ENCODE measurements at places on chromosomes 5 and 9.

DNA sequence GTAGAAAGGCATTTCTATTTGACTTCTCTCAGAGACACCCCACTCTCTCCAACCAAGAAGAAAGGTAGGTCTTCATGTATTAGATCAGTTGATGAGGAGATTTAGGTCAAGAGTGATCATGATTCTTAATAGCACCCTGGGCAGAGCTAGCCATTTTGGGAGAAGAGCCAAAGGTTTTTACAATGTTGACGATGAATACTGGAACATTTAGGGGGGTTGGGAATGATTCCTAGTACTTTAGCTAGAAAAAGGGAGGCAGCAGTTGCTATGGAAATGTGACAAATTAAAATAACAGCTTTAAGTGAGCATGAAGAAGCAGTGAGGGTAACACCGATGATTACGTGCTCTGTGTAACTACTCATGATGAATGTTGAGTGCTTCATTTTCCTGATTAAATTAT lies 9.5 kb upstream of the RPS23 start:
- no peak for DNase-seq

GRCh38 chr9:77808751-77809081 lies 160.6 kb upstream of the GNA14 start:
- DNase-seq, result no peak

DNA sequence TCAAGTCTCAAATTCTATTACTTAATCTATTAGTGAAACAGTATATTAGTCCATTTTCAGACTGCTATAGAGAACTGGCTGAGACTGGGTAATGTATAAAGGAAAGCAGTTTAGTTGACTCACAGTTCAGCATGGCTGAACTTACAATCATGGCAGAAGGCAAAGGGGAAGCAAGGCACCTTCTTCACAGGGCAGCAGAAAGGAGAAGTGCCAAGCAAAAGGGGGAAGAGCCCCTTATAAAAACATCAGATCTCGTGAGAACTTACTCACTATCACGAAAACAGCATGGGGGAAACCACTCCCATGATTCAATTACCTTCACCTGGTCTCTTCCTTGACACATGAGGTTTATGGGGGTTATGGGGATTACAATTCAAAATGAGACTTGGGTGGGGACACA lies 67.9 kb upstream of the CHSY3 start:
- no peak for DNase-seq

- no peak for DNase-seq
These were observed 195.6 kb downstream of the SAXO1 start for GRCh38 chr9:18837402-18837801.

DNA sequence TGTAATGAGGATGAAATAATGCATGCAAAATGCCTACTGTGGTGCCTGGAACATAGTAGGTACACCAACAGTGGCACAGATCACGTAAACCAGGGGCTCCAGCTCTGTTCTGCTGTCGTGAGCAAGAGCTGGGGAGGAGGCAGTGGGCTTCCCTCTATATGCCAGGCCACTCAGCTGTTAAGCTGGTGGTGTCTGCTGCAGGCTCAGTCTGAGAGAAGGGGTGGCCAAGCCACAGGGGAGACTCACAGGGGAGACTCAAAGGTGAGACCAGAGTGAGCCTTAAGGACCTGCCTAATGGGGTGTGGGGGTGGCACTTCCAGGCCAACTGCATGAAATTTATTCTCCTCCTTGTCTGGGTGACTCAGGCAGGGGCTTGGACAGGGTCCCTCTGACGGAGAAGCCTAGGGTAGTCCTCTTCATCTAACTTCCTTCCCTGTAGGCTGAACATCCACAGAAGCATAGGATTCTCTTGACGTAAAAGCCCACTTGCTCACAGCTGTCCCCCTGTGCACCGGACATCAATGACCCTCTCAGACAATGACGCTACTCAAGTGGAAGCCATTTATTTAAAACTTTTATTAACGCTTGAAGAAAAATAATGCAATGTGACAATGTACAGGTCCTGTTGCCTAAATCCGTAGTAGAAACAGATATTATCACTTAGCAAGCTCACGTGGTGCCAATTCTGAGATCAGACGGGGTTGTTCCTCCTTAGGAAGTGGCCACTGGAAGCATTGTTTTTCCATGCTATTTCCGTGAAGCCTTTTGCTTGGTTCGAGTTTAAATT lies 13.9 kb downstream of the STC2 start:
- DNase-seq, result no peak

- DNase-seq, result no peak
These were observed 709 bp upstream of the SH3PXD2B start for GRCh38 chr5:172455087-172455381.

- DNase-seq, result no peak
These were observed 20.0 kb upstream of the FAM120AOS start for GRCh38 chr9:93473411-93473810.

DNA sequence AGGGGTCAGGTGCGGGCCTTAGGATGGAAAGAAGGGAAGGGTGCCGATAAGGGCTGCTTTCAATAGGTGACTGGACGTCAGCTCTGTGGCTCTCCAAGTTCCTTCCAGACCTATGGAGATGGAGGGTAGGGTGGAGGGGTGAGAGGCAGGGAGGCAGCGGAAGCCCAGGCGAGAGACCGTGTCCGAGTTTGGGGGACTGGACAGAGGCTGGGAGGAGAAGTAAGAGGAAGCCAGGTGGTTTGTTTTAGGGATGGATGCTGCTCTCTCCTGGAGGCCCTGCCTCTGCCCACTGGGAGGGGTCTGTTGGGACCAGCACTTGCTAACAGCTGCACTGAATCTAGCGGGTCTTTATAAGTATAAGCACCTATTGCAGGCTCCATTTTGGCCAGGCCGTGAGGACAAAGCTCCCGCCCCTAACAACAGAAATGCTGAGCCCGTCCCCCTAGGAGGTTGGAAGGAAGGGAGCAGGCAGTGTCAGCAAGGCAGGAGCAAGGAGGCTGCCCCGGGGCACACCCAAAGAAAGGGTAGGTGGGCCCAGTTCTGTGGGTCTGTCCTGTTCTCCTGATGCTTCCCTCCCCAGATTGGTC lies 167.5 kb downstream of the DAB2IP start:
- DNase-seq, result no peak

- no peak for DNase-seq
These were observed 153.0 kb upstream of the FTMT start for GRCh38 chr5:121698690-121699089.

- DNase-seq, result peak; percentile 18
These were observed 412 bp downstream of the FGF18 start for GRCh38 chr5:171419688-171420430.

- no peak for DNase-seq
These were observed 3.3 kb downstream of the RNF183 start for GRCh38 chr9:113299800-113300292.

- no peak for DNase-seq
These were observed 9.8 kb downstream of the SLC31A2 start for GRCh38 chr9:113160571-113160970.

GRCh38 chr9:128144239-128145181 lies 4.7 kb upstream of the LCN2 start:
- DNase-seq, result no peak

GRCh38 chr5:93120051-93120450 lies 461.0 kb downstream of the NR2F1-AS1 start:
- no peak for DNase-seq

GRCh38 chr9:2086971-2087370 lies 71.8 kb downstream of the SMARCA2 start:
- no peak for DNase-seq

- no peak for DNase-seq
These were observed 353.5 kb downstream of the ADAMTS6 start for GRCh38 chr5:65128226-65128625.

- DNase-seq, result no peak
These were observed 18.9 kb downstream of the MARCHF11 start for GRCh38 chr5:16160706-16161105.

DNA sequence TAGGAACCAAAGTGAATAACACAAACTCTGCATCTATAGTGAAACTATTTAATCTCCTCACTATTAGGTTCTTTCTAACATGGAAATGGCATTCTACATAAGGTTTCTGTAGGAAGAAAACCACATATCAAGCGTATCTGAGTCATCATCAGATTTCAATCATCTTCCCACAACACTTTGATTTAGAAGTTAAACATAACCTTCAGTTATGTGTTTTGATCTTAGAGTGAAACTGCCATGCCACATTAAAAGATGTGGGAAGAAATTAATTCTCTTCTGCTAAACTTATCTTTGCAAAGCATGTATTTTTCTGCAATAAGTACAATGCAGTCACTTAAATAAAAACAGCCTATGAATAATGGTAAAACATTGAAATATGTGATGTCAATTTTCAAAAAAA lies 55.0 kb downstream of the MEF2C start:
- no peak for DNase-seq

GRCh38 chr5:2249026-2249425 lies 366.3 kb upstream of the IRX4 start:
- DNase-seq, result no peak

- no peak for DNase-seq
These were observed 215.5 kb downstream of the TMEM167A start for GRCh38 chr5:82861701-82862100.

- no peak for DNase-seq
These were observed 968.1 kb upstream of the CDH18 start for GRCh38 chr5:20956134-20956533.

DNA sequence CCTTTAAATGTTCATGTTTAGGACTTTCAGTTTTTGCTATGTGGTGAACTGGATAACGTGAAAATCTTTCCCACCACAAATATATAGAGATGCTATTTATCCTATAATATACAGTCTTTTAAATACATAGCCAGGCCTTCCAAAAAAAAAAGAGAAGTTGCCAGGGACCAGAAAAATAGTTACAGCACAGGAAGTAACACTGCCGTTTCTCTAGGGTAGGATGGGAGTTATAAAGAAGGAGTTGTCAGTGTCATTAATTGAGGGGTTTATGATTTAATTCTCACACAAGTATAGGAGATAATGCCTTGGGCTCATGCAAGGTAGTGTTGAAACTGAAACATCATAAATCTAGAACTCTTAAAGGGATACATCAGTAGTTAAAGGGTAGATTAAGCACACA lies 83.9 kb downstream of the LRRC70 start:
- no peak for DNase-seq

DNA sequence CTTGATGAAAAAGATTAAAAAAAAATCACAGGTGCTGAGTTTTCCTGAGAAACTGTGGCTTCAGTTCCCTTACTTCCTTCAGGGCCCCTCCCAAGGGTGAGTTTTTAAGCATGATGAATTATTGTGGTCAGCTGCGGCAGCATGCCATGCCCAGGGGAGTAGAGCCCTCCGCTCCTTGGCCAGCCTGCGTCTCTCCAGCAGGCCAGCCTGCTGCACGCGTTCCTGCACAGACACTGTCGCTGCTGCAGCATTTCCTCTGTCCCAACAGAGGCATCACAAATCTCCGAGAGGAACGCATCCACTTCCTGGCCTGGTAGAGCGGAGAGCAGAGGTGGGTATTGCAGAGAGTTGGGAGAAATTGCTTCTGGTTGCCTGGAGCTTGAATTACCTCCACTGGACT lies 26.1 kb upstream of the GLRA1 start:
- no peak for DNase-seq

- DNase-seq, result no peak
These were observed 368 bp downstream of the SURF1 start for GRCh38 chr9:133355881-133356357.

GRCh38 chr9:69818750-69819345 lies 1.8 kb upstream of the CFAP95 start:
- DNase-seq, result no peak

DNA sequence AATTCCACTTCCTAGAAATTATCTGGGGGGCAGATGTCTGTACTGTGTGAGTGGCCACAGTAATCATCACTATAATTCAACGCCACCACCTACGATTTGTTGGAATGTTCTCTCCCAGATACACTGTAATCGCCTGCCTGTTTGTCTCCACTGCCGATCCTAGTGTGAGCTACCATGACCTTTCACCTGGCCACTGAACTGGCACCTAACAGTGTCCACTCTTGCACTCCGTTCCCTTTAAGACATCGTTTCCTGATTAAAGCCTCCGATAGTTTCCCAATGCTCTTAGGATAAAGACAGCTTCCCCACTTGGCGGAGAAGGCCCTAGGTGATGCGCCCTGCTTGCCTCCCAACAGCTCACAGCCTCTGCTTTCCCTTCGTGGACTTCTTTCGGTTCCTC lies 4.0 kb downstream of the PHYKPL start:
- DNase-seq, result no peak

- DNase-seq, result peak; percentile 69
These were observed 4.8 kb upstream of the SMU1 start for GRCh38 chr9:33081128-33081851.

DNA sequence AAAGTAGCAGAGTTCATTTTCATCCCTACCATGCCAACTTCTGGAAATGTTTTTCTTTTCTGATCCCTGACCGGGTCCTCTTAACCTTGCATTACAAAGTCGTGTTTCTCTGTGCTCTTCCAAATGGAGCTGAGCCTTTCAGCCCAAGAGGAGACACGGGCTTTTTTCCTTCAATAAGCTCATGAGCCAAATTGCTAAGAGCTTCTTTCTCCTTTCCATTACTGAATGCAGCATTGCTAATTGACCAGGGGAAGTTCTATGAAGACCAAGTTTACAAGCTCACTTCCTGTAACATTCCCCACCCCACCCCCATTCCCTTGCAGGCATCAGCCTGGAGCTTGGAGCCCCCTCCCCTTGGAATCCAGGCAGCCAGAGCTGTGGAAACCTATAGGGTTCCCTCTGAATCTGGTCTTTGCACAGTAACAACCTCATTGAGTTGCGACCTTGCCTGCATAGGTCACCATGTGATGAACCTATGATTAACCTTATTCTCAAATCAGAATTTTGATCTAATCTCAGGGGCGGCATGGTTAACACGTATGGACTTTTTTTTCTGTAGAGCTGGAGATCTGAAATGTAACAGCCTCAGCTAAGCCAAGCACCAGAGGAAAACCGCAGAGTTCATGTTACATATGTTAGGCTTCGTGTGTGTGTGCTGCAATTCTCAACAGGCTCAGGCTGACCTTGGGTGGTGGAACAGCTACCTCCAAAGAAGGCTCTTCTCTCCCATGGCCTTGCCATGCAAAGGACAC lies 395.7 kb upstream of the ZNF462 start:
- DNase-seq, result no peak

GRCh38 chr5:177494346-177495195 lies 2.8 kb downstream of the PDLIM7 start:
- no peak for DNase-seq

DNA sequence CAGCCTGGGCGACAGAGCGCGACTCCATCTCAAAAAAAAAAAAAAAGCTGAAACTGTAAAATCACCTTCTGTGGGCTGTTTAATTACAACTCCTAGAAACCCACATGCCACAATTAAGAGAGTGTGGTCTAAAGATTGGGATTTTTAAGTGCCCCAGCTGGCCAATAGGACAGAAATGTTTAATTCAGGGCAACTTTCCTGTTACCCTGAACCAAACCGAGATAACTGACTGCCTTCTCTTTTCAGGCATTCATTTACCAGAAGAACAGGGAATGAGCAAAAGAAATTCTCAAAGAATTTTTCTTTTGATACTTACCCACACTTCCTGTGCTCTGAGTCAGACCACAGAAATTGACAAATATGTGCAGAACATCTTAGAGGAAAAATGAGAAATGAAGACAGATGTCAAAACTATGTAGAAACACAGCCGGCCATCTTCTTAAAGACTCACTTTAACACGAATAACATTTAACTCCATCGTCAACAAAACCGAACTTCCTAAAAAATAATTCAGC lies 221.3 kb upstream of the DAPK1 start:
- no peak for DNase-seq
